NCI-H1417 (cell line): ENCODE measurements at places on chromosomes 13 and 19.

- DNase-seq: no peak
These were observed 154.7 kb downstream of the USP12 start for GRCh38 chr13:27016875-27017274.

DNA sequence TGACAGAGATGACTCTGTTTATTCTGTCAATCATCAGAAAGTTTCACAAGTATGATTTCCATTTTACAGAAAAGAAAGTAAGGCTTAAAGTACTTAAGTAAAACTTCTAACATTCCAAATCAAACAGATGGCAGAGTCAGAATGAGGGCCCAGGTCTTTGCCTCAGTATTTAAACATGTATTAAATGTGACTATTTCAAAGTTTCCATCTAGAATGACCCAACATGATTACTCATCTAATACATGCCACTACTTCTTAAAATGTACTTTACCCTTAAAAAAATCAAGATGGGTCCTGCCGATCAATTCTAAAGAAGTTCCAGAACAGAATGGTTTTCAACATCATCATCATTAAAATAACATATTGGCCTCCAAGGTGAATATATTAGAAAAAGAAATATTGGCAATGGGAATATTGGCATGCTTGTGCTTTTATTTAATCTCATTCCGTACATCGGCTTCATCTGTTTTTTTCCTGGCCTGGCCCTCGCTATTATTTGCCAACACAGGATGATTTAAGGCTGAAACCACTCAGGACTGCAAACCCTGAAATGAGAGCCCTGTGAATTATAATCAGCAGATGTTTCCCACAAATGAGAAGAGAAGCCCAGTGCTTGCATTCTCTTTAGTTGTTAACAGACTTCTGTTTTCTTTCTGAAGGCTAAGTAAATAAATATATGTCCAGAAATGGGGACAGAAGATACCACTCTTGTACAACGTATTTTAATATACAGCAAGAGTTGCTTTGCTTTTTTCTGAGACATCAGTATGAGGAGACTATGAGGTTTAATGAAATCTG, 340.0 kb downstream of the DNAJC15 start:
- peak; percentile 66 for DNase-seq

DNA sequence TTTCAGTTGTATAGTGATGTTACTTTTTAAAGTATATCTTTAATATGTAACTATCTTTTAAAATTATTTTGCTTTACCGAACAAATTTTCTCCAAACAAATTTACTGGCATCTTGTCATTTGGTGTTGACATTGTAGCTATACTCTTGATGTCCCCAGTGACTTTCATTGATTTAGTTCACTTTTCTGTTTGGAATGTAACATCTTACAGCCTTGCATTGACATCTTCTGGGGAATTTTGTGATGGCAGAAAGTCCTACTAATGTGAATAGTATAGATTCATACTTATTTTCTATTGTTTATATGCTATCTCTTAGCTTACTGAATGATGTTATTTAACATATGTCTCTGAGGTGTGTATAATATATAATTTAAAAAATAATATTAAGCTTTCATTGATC, 800.9 kb upstream of the ATXN8OS start:
- DNase-seq: no peak

DNA sequence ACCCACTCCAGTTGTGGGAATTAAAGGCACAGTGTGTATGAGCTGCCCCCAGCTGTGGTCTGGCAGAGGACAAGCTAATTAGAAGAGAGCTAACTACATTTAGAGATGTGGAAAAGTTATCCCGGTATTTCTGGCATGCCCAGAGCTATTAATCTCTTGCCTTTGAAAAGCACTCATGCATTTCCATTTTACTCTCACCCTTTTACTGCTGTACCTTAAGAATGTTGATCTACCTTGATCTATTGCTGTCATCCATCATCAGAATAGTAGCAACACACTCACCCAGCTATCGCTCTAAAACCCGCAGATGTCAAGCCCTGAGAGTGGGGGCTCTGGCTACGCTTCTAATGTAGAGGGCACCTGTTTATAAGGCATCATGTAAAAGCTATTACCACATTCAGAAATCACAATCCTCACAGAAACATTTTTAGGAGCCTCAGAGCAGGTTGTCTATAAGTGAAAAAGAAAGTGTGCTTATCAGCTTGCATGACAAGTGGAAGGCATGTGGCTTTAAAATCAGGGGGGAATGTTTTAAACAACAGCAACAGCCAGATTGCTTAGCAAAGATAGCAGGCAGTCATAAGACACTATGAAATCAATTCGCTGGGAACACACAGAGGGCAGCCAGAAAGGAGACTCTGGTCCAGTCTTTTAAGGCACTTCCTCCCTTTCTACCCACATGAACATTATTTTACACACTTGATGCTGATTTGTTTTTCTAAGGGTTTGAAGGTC, 224.2 kb upstream of the IRS2 start:
- peak; percentile 75 for DNase-seq

DNA sequence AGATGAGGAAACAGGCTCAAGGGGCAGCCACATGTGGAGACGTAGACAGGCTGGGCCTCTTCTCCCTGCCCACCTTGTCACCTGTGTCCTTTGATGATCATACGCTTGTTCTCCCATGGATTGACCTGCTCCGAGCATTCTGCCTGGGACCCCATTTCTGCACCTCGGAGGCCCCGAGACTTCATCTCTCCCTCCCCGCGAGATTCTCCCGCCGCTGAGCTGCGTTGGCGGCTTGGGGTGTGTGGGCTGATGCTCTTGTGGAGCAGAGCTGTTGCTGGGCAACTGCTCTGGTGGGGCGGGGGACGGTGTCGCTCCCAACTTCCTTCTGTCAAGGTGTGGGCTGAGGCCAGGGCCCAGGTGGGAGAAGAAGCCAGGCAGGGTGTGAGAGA, 22.1 kb downstream of the MAST3 start:
- no peak for DNase-seq

DNA sequence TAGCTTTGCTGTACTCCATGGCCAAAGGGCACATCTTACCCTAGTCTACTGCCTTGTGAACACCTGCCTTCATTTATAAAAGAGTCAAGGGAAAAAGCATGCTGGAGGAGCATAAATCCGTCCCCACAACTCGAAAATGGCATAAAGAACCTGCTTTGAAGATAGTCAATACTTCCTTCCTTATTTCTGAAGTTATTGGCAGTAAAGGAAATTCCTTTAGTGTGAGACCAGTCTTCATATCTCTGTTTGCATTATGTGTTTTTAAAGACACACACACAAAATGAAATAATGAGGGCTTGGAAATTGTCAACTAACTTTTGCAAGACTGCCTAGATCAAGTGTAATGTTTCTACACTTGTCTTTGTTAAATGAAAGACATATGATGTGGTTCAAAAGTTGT, 408.4 kb downstream of the SPRY2 start:
- no peak for DNase-seq

DNA sequence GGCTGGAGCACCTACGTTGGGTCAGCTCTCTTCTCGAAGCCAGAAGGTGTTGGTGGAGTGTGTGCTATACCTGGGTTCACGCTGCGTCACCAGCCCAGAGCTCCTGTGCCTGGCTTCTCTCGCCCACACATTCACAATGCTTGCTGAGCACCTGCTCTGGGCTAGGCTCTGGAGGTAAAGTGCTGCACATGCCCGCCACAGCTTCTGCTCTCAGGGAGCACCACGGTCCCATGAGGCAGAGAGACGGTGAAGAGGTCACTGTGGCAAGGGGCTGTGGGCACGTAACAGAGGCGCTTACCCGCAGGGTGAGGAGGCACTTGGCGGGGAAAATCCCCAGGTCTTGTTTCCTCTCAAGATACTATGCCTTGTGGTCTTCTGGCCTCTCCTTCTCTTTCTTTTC, 174.2 kb downstream of the TEX29 start:
- DNase-seq: no peak

- DNase-seq: no peak
These were observed 1186.3 kb downstream of the UQCRFS1 start for GRCh38 chr19:28026636-28027035.

GRCh38 chr13:24606486-24607170, 73.6 kb upstream of the ATP12A start:
- DNase-seq: no peak

DNA sequence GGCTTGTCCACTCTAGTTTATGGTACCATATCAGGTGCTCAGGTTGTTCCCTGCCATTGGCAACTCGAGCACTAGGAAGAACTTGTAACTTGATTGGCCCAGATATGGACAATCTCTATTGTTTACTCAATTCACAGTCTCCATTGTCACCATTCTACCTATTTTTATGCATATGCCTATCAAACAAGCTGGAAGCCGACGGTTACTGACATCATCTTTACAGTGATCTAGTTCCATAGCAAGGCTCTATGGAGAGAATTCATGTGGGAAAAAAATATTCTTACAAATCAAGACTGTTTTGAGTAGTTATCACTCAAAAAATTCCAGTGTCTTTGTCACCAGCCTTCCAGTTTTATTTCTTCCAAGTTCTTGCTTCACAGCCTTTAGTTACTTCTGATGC, 1006.2 kb upstream of the PRR20A start:
- no peak for DNase-seq

- peak; percentile 62 for DNase-seq
These were observed 10.1 kb downstream of the AP2S1 start for GRCh38 chr19:46840498-46840942.

GRCh38 chr19:30168760-30169159, 203.4 kb upstream of the ZNF536 start:
- no peak for DNase-seq
